ENCODE measurements at places on chromosomes 5 and 9.

- no peak for DNase-seq
Observed at GRCh38 chr9:121597698-121598166, 53.7 kb upstream of the DAB2IP start.

DNA sequence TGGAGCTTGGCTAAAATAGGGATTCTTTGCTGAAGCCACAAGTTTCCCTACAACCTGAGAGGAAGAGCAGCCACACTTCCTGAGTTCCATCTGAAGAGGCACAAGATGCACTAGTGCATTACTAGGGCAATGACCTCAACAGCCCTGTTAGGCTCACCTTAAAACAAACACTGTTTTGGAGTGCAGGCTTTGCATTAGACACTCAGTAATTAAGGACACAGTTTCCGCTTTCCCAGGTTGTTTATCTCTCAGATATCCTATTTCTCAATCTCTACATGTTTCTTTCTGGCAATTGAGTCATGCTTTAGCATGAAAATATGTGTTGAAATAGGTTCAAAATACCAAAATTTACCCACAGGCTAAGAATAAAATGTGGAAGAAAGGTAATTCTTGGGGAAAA lies 34.2 kb downstream of the EMB start:
- DNase-seq, result no peak

- DNase-seq, result no peak
Observed at GRCh38 chr5:119274030-119274766, 81.6 kb upstream of the TNFAIP8 start.

GRCh38 chr5:149603920-149604319 lies 22.6 kb downstream of the ARHGEF37 start:
- DNase-seq, result no peak

GRCh38 chr9:86842573-86842972 lies 104.7 kb downstream of the GAS1 start:
- DNase-seq, result no peak

DNA sequence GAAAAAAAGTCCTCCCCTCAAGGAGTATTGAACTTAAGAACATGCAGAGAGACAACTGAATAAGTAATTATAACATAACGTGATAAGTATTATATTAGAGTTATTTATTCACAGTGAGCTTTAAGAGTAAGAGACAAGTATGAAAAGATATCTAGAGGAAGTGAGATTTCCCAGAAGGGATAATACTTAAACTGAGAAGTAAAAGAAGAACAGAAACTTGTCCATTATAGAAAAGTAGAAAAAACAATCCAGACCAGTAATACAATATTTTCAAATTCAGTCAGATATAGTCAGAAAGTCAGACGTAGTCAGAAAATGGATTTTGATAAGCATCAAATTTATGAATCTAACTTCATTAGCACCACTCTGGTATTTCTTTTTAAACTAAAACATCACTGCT lies 613.0 kb upstream of the CCNG1 start:
- DNase-seq, result no peak

DNA sequence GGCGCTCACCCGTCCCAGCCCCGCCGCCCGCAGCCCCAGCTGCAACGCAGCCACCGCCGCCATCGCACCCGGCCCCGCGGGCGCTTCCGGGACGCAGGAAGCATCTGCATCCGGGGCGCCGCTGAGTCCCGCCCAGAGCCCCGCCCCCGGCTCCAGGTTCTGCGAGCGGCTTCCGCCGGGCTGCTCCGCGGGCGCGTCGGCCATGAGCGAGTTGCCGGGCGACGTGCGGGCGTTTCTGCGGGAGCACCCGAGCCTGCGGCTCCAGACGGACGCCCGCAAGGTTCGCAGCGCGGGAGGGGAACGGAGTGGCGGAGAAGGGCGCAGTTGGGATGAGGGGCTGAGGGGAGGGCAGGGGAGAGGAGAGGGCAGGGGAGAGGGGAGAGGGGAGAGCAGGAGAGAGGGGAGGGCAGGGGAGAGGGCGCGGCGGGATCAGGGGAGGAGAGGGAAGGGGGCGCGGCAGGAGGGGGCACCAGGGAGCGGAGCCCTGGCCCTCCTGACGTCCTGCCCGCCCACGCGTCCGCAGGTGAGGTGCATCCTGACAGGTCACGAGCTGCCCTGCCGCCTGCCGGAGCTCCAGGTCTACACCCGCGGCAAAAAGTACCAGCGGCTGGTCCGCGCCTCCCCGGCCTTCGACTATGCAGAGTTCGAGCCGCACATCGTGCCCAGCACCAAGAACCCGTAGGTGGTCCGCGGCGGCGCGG lies at the start of the genes SURF1 and SURF2:
TSS of gene SURF1 (minus strand) at position 97 of the 701 bp plus-strand sequence. CDS start at position 63, 34 bp downstream.
TSS of gene SURF2 (plus strand) at position 160 of the 701 bp plus-strand sequence. CDS start at position 203, 43 bp downstream.
- DNase-seq, result peak; percentile 38

- no peak for DNase-seq
Observed at GRCh38 chr5:99543841-99544240, 615.0 kb upstream of the CHD1 start.

- DNase-seq, result no peak
Observed at GRCh38 chr9:21294904-21295538, 10.1 kb downstream of the IFNA5 start.

DNA sequence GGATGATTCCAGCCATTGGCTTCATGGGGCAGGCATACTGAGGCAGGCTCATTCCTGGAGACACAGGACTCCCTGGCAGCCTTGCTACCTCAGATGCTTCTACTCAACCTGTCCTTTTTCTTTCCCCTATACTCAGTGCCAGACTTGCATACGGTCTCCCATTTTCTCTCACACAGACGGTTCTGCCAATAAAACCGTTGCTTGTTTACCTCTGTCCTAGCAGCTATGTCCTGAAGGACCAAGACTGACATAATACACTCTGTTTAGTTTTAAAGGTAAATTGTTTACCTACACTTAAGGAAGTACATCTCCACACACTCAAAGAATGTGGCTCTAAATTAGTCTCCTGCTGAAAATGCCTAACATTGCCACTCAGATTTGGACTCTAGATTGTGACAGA lies 151.0 kb upstream of the RFX3 start:
- no peak for DNase-seq

DNA sequence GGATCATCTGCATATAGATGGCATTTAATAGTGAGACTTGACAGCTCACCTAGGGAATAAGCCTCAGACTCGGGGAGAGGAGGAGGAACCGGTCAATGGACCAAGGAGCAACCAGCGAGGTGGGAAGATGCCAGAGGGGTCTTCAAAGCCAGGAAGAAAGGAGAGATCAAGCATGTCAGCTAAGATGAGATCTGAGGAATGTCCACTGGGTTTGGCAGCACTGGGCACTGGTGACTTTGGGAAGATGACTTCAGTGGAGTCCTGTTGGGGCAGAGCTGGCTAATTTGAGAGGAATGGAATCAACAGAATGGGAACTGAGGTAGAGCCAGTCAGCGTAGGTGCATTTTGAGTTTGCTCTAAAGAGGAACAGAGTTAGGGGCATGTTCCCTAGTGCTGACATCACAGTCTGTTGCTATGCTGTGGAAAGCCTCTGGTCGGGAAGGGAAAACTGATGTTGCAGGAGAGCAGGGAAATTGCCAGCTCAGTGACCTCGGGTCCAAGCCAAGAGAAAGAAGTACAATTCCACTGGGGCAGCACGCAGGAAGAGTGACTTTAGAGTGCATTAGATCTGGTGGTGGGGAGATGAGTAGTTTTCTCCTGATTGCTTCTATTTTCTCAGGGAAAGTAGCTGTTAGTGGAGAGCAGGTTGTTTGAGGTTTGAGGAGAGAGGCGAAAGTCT lies 56.9 kb downstream of the ZNF618 start:
- no peak for DNase-seq

- DNase-seq, result no peak
Observed at GRCh38 chr5:38827525-38827924, 18.3 kb upstream of the OSMR start.
